ENCODE measurements at places on chromosomes 6 and 20. TPM values are rescaled to one million over a fixed set of nuclear protein-coding genes. Genes with fewer than 3 reads are reported as not detected.

The PPP1R10 gene
- 49.0 TPM for total RNA-seq

The CD109 gene
- 81.2 TPM for total RNA-seq

The TTPAL gene
- total RNA-seq, result 14.3 TPM

The ZNF341 gene
- 2.6 TPM for total RNA-seq

The COMMD7 gene
- 58.4 TPM for total RNA-seq

The PLN gene
- total RNA-seq, result not detected

The TRIM15 gene
- not detected for total RNA-seq

The DZANK1 gene
- total RNA-seq, result 2.0 TPM

The SIRPB1 gene
- total RNA-seq, result 0.47 TPM

The PCSK2 gene
- not detected for total RNA-seq

The HLA-B gene
- total RNA-seq, result 25.5 TPM

The PSMA7 gene
- 482 TPM for total RNA-seq

The GABRR1 gene
- not detected for total RNA-seq

The LAMA5 gene
- 400 TPM for total RNA-seq

The THBD gene
- total RNA-seq, result 110 TPM

The MAP3K5 gene
- total RNA-seq, result 1.7 TPM

The ZNF311 gene
- 0.16 TPM for total RNA-seq

The UQCC2 gene
- 87.8 TPM for total RNA-seq

The SLC17A1 gene
- not detected for total RNA-seq

The DUSP15 gene
- 0.88 TPM for total RNA-seq

The GMPR gene
- 3.5 TPM for total RNA-seq

The LPA gene
- 0.21 TPM for total RNA-seq

The MTCH1 gene
- total RNA-seq, result 122 TPM
